NCI-H1048 (cell line): ENCODE measurements at places on chromosomes 3 and 15.

DNA sequence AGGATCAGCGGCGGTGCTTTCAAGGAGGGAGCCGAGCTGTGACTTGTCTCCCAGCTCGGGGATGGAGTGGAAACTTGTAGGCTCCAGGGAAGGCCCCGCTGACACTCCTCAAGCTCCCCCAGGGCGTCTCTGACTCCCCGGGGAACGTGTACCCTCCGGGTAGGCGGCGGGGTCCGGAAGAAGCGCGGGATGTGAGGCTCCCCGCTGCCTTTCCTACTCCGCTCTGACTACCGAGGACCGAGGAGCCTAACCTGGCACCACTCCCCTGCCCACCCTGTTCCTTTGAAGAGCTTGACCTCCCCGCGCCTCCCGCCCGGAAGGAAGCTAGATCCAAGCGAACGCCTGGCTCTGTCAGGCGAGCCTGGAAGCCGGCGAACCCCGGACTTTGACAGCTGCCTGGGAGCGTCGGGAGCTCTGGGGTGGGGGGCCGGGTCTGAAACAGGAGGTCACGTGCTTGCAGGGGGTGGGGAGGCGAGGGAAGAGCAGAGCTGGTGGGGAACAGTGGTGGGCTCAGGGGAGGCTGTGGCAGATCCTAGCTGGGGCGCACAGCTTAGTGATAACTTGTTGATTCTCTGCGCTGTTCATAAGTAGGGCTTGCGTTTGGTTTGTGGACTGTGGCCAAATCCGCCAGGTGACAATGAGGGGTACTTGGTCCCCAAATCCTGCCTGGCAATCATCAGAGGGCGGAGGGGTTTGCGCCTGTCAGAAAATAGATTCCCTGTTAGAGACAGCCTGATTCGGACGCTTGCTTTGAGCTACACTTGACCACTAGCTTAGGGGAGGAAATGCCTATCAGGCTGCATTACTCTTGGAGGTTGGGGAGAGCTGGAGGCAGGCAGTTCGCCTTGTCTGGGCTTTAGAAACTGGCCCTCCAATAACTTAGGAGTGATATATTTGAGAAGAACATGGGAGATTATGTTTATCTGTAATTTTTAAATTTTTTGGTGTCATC, 1.2 kb downstream of the CLSTN2 start:
- no peak for DNase-seq

DNA sequence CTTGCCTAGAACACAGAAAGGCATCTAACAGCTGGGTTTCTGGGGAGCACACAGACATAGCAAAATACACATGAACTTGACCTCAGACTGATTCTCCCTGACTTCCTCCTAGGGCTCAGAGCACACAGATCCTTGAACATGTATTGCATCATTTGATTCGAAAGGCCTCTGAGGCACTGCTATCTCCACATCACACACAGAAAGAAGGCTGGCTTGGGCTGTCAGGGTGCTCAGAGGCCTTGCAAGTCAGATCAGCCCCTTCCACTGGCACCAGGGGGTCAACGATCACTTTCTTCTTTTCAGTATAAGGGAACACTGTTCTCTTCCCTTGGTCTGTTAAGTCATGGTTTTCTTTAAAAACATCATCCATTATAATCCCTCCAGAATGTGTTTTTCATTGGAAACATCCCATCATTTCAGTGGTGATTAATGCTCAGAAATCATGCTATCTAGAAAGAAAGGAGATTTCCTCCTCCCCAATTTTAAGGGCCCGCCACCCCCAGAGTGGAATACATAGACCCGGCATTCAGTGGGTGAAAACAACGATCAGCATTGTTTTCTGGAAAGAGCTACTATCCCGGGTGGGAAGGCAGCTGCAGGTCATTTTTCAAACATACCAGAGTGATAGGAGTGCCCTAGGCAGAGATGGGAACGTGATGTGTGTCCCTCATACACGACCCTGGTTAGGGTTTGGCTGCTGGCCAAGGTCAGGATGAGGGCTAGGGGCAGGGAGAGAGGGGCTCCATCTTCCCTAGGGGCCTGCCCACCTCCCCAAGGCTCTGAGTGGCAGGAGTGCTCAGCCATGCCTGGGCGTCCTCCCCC, 253.3 kb upstream of the LYSMD4 start:
- DNase-seq = no peak

DNA sequence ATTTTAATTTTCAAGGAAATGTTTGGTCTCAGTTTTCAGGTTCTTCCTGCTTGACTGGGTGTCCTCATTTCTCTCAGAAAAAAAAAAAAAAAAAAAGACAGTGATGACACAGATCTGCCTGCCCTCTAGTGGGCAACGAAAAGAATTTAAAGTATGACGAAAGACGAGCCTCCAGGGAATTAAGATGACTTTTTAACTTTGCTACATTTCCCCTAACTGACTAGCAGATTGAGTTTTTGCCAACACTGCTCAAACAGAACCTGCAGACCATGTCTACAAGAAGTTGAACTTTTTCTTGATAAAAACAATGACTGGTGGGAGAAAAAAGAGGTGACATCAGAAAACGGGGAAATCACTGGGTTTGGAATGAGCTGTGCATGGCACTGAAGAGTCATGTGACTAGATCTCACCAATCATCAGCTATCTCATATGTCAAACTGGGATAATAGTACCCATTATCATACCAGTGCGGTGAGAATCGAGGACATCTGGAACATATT, 40.8 kb downstream of the EOMES start:
- peak; percentile 63 for DNase-seq

DNA sequence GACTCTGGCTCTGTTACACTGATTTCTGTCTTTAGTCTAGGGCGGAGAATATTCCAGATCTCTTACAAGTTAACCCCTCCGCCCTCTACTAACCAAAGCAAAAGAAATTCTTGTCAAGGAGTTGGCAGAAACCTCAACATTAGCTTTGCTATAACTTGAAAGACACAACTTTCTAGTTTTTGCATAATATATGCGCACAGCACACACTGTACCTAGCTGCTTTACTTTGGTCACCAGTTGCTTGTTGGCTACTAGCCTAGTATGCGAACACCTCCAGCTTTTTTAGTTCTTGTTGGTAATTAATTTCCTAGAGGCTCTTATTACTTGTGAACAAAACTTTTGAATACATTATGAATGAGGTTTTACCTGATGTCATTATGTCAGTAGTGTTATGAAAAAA, 348.8 kb upstream of the C2CD4B start:
- DNase-seq = no peak
